ENCODE measurements at places on chromosomes 4 and X.
A peak's percentile ranks its signal among the peaks of the same experiment; 100 is the strongest.

- no peak for DNase-seq
These were observed 452.0 kb downstream of the SPRY1 start for GRCh38 chr4:123848606-123849005.

DNA sequence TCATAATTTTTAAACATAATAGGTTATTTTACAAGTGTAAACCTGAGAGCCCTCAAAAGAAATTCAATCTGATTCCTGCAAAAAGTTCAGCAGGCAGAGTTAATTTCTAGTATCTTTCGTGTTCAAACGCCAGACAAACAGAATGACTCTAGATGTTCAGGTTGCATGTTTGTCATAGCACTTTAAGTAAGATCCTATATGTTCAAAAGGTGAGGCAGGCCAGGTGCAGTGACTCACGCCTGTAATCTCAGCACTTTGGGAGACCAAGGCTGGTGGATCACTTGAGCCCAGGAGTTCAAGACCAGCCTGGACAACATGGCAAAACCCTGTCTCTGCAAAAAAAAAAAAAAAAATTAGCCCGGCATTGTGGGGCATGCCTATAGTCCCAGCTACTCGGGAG lies 1.1 kb upstream of the RASSF6 start:
- DNase-seq, result no peak

DNA sequence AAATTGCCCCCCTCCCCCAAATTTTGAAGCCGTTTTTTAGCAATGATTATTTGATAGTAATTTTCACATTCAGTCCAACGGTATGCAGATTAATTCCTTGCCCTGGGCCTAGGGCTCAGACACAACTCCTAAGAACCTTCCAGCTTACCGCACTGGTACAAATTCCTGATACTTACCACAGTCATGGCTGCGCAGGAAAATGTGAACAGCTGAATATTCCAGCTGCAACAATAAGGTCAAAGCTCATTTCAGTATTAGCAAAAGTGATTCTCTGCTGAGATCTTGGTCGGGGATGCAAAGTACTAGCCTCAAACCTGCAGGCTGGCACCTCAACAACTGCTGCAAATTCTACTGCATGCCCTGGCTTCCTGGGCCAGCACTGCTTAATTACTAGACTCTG lies 3.0 kb downstream of the ATP11C start:
- DNase-seq, result no peak

- DNase-seq, result no peak
These were observed 187.7 kb upstream of the LNX1 start for GRCh38 chr4:53779025-53779424.

- DNase-seq, result peak; percentile 34
These were observed 105.8 kb upstream of the CBR4 start for GRCh38 chr4:169115897-169116254.

- no peak for DNase-seq
These were observed 167.6 kb downstream of the GC start for GRCh38 chr4:71616168-71616811.

DNA sequence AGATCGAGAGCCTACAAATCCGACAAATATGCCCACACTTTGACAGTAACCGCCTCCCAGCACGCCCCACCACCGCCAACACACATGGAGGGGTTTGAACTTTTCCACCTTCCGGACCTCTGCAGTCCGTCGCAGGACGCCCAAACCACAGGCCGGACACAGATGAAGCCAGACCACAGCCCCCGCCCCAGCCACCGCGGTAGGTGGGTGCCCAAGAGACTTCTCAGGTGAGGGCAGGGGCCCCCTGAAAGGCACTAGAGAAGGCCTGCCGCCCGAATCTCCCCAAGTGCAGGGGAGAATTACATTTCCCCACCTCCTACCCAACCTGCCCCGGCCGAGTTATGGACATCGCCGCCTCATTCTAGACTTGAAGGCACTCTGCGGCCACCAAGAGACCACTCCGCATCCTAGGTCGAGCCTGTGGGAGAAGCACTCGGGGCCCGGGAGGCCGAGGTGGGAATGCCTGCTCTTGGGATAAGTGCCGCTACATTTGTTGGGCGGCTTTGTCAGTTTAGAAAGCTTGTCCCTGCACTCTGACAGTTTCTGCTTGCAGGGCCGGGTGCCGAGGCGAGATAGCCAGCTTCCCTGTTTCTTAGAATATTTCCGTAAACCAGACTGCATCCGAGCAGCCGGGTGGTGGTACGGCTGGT lies 21.5 kb downstream of the HAND2 start:
- no peak for DNase-seq

DNA sequence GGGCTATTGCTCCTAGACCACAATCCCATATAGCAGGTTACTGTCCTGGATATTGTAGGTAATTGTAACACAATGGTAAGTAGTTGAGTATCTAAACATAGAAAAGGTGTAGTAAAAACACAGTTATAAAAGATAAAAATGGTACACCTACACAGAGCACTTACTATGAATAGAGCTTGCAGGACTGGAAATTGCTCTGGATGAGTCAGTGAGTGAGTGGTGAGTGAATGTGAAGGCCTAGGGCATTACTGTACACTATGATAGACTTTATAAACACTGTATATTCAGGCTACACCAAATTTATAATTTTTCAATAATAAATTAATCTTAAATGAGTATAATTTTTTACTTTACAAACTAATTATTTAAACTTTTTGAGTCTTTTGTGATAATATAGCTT lies 425.7 kb downstream of the PABPC4L start:
- no peak for DNase-seq

- DNase-seq, result no peak
These were observed 66.5 kb downstream of the TIGD2 start for GRCh38 chr4:89177807-89178206.

- DNase-seq, result no peak
These were observed 2.1 kb upstream of the TMEM131L start for GRCh38 chr4:153464068-153464467.

- DNase-seq, result no peak
These were observed 652 bp downstream of the SMIM9 start for GRCh38 chrX:154833746-154834274.
